ENCODE measurements at places on chromosomes 13 and 19.
A peak's percentile ranks its signal among the peaks of the same experiment; 100 is the strongest.

GRCh38 chr19:8451377-8451776, 6.6 kb downstream of the HNRNPM start:
- no peak for DNase-seq

DNA sequence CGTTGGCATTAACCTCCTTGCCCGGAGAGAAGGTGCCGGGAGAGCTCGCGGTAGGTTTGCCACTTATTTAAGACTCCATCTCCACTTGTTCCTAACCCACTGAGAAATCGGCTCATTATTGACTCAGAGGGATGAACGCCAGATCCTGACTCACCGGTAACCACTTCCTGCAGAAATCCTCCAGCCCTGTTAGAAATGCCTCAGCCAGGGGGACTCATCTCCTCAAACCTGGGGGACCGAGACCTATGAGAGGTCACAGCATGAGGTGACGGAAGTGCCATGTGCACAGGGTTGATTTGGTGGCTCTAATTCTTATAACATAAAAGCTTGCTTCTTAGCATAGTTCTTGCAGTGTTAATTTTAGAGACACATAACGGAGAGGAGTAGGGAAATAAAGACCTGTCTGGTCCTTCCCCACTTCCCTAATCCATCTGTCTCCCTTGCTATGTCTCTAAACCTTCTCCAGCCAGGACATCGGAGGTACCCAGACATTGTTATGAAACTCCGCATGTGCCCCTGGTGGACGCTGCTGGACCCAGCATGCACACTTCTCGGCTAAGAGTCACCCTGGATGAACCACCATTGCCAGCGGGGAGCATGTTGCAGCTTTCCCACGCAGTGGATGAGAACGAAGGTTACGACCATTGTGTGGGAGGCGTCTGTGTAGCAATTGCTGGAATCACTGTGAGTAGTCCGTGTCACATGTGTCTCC, 158.9 kb downstream of the EFNB2 start:
- DNase-seq = no peak

- DNase-seq = peak; percentile 41
Measured at GRCh38 chr13:49669735-49670309, 21.5 kb downstream of the EBPL start.

GRCh38 chr13:105914291-105915036, 621.0 kb downstream of the EFNB2 start:
- no peak for DNase-seq
